Stimulated activated CD4-positive, alpha-beta T cell treated with anti-CD3 and anti-CD28 coated beads, Interleukin-1b, Interleukin-23, amount 100 ng/mL, for 1 hour (primary cell): ENCODE measurements at places on chromosomes 13 and 19.

DNA sequence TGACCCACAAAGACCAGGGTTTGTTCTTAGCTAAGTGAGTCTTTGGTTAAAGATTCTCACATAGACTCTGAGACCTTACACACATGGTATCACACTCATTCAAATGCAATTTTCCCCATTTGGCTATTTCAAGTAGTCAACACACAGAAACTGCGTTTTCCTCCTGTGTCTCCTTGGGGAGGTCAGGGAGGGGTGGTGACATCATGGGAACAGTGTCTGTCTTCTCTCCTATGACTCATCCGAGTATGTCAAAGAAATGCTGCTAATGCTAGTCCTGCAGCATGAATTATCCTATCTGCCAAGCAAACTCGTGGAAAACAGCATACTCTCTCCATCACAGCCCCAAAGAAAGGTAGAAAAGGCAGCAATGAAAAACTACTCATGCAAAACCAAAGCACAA lies 100.2 kb downstream of the ENOX1 start:
- DNase-seq = no peak

GRCh38 chr13:93745884-93746283 lies 519.3 kb downstream of the GPC6 start:
- no peak for DNase-seq

- DNase-seq = no peak
Observed at GRCh38 chr13:57724486-57725272, 93.1 kb downstream of the PCDH17 start.

GRCh38 chr19:18425515-18426415 lies 6.6 kb downstream of the SSBP4 start:
- DNase-seq = no peak

GRCh38 chr13:27128825-27129627 lies 42.6 kb downstream of the USP12 start:
- DNase-seq = no peak

- no peak for DNase-seq
Observed at GRCh38 chr13:51643882-51644281, 59.6 kb downstream of the WDFY2 start.

GRCh38 chr13:59587971-59588716 lies 575.6 kb downstream of the DIAPH3 start:
- no peak for DNase-seq

DNA sequence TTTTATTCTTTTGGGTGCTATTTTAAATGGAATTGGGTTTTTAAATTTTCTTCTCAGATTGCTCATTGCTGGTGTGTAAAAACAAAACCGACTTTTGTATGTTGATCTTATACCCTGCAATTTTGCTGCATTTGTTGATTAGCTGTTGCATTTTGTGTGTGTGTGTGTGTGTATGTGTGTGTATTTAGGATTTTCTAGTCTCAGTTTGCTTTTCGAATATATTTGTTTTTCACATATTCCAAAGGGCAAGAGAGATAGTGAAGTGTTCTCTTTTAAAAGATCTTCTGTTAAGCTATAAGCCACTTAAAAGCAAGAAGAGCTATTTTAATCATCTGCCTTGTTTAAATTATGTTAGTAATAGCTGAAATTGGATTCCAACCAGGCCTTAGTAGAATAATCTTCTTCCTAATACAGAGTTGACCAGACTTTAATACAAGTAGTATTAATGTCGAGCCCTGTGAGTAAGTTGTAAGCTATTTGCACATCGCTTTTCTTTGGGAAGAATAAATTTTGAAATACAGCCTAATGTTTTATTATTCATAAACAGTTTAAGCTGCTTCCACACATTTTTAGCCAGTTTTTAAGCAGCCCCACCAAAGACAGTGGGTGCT lies 57.4 kb downstream of the TM9SF2 start:
- no peak for DNase-seq

GRCh38 chr13:28890712-28891111 lies 70.6 kb downstream of the MTUS2 start:
- DNase-seq = no peak

GRCh38 chr19:8392017-8392591 lies 1.9 kb downstream of the RAB11B start:
- DNase-seq = no peak

- no peak for DNase-seq
Observed at GRCh38 chr13:65882810-65883209, 1347.3 kb downstream of the PCDH9 start.

GRCh38 chr13:31369213-31369612 lies 169.4 kb downstream of the B3GLCT start:
- DNase-seq = no peak

GRCh38 chr19:51793994-51794393 lies 963 bp upstream of the FPR3 start:
- DNase-seq = no peak

DNA sequence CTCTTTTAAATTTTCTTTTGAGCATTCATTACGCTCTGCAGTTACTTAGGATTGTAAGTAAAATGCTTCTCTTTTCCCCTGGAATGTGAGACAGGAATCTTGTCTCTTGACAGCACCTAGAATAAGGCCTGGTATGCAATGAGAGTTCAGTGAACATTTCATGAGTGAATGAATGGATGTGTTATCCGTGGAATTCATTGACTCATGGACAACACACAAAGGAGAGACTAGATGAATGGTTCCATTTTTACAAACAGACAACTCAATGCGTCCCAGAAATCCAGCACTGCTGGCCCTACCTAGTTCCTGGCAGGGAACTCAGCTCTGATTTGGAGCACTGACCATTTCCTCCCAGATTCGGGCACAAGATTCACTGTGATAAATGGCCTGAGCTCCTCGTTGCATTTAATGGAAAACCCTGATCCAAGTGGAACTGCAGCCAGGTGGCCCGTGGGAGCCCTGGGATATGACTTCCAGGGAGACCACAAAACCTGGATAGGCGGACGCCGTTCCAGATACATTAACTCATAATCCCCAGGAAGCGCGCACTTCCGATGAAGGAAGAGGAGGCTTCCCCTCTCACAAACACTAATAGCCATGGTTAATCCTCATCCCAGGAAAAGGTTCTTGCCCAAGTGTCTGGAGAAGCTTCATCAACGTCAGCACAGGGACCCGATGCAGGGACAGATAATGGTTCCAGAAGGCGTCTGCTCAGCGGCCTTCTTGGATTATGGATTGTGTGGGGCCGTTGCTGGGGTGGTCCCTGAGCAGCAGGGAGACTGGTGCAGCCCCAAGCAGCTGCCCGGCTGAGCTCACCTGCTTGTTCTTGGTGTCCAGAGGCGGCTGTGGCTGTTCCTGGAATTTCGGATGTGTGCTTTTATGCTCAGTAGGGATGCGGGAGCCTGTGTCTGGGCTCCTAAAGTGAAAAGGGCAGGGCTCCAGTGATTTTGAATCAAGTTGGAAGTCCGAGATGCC lies 211.1 kb upstream of the TSHZ3 start:
- no peak for DNase-seq

GRCh38 chr19:48683349-48683748 lies 10.5 kb upstream of the NTN5 start:
- DNase-seq = no peak

- no peak for DNase-seq
Observed at GRCh38 chr13:32176696-32177095, 138.5 kb downstream of the ZAR1L start.

DNA sequence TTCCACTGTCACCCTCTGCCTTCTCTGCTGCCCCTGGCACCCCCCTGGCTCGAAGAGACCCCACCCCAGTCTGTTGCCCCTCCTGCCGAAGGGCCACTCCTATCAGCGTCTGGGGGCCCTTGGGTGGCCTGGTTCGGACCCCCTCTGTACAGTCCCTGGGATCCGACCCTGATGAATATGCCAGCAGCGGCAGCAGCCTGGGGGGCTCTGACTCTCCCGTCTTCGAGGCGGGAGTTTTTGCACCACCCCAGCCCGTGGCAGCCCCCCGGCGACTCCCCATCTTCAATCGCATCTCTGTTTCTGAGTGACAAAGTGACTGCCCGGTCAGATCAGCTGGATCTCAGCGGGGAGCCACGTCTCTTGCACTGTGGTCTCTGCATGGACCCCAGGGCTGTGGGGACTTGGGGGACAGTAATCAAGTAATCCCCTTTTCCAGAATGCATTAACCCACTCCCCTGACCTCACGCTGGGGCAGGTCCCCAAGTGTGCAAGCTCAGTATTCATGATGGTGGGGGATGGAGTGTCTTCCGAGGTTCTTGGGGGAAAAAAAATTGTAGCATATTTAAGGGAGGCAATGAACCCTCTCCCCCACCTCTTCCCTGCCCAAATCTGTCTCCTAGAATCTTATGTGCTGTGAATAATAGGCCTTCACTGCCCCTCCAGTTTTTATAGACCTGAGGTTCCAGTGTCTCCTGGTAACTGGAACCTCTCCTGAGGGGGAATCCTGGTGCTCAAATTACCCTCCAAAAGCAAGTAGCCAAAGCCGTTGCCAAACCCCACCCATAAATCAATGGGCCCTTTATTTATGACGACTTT lies 2.0 kb downstream of the ZFP36 start:
- DNase-seq = peak; percentile 19

DNA sequence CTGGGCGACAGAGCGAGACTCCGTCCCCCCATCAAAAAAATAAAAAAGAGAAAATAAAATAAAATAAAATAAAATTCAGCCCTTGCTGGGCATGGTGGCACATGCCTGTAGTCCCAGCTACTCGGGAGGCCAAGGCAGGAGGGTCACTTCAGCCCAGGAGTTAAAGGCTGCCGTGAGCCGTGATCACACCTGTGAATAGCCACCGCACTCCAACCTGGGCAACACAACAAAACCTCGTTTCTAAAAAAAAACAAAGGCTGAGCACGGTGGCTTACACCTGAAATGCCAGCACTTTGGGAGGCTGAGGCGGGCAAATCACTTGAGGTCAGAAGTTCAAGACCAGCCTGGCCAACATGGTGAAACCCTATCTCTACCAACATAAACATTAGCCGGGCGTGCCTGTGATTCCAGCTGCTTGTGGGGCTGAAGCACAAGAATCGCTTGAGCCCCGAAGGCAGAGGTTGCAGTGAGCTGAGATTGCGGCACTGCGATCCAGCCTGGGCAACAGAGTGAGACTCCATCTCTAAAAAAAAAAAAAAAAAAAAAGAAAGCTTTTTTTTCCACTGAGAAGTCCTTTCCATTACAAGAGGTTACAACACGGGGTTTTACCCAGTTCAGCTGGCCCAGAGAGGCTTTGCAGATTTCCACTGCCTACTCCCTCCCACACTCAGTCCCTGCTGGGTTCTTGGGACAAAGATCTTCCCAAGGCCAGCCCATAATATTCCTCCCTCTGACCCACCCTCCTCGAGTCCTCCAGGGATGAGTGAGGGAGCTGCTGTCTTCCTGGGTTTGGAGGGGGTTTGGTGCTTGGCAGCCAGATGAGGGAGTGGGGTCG lies 6.4 kb downstream of the ANGPTL4 start:
- no peak for DNase-seq

- DNase-seq = no peak
Observed at GRCh38 chr19:47351548-47351947, 2.4 kb downstream of the DHX34 start.

GRCh38 chr13:40230833-40231266 lies 435.6 kb downstream of the FOXO1 start:
- DNase-seq = no peak

- no peak for DNase-seq
Observed at GRCh38 chr13:110485604-110486003, 75.9 kb downstream of the RAB20 start.

- DNase-seq = peak; percentile 92
Observed at GRCh38 chr19:49664171-49665035, 1.3 kb downstream of the IRF3 start.

DNA sequence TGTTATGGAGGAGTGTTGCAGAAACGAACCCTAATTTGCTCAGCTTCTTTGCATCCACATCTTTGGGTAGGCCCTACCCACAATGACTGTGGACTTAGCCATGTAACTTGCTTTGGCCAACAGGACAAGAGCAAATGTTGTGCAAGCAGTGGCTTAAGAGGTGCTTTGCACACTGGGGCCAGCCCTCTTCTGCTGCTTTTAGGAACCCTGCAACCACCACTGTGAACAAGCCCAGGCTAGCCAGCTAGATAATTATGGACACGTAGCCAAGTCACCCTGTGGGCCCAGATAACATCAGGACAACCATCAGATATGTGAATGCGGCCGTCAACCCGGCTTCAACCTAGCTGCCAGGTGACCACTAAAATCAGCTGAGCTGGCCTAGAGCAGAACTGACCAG lies 17.1 kb downstream of the C19orf47 start:
- DNase-seq = no peak

DNA sequence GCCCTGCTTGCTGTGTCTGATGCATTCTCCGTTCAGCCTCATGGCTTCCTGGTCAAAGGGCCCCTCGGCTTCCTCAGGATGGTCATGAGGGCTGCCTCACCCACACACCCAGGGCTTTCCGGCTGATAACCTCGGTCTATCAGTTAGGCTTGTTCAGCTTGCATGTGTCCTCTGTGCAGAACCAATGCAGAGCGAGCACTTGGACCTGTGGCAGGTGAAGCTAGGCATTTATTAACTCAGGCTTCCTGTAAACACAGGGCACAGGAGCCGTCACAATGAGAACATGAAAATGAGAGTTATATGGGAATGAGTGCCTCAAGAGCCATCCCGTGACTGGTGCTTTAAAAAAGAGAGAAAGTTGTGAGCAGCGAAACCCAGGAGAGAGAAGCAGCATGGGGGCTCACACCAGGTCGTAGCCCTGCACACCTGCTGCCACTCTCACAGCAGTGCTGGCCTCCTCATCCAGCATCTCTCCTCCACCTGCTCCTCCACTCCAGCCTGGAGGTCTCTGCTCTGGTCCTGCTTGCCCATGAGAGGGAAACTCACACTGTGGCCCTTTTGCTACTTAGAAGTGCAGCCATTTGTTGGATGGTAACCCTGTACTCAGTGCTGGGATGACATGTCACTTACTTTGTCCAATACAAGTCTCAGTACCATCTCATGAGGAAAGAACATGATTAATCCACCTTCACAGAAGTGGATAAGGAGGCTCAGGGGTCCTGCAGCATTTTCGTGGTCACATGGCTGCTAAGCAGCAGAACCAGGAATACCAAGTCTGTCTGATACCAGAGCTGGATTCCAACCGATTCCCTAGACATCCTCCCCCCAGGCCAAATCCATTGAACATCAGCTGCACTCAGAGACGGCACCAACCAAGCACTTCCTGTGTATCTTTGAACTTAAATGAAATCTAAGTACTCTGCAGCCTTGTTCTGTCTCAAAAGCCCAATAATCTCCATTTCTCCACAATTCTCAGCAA lies 50.5 kb upstream of the IRS2 start:
- DNase-seq = no peak

GRCh38 chr19:29872224-29872731 lies 60.5 kb downstream of the CCNE1 start:
- no peak for DNase-seq

- no peak for DNase-seq
Observed at GRCh38 chr19:10295847-10296591, 6.3 kb downstream of the ICAM5 start.

DNA sequence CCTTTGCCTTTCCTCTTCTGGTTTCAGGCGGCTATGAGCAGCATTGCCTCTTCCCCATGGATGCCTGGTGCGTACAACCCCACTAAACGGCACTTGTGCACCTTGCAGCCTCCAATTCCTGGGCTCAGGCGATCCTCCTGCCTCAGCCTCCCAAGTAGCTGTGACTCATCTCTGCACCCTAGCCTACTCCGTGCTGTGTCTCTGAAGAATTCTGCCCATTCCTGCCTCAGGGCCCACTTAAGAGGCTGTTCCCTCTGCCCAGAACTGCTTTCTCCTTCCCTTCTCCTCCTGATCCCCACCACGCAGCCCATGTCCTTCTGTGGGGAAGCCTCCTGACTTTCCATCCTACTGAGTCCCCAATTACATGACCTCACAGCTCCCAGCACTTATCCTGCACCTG lies 142.2 kb upstream of the ZNF507 start:
- DNase-seq = no peak
